ENCODE measurements at places on chromosomes 5 and 9.

DNA sequence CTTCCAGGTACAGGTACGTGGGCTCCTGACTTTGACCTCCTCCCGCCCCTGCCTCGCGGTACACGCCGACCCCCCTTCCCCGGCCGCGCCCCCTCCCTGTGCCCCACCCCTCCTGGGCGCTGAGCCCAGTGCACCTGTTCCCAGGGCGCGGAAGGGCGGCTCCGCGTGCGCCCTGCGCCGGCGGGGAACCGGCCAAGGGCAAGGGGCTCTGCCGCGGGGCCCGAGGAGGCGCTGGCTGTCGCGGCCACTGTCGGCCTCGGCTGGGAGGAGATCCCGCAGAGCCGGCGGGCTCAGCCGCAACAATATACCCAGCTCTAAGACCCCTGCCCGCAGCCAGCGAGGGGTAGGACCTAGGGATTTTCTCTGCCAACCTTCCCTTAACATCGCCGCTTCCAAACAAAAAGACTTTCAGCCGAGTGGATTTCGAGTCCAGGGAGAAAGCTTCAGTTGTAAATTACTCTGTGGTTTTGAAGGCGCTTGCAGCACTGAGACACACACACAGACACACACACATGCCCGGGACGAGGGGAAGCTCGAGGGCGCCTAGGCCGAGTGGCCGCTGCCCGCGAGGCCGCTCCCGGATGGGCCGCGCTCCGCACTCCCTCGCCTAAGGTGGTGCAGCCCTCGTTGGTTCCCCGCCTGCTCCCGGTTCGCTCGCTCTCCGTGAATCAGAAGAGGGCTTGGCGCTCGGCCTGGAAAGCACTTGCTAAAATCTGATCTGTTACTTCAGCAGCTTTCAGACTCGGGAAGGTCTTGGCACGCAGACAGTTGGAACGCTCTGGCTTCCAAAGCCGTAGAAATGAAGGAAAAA, 1.2 kb downstream of the FGF18 start:
- DNase-seq = peak; percentile 53

DNA sequence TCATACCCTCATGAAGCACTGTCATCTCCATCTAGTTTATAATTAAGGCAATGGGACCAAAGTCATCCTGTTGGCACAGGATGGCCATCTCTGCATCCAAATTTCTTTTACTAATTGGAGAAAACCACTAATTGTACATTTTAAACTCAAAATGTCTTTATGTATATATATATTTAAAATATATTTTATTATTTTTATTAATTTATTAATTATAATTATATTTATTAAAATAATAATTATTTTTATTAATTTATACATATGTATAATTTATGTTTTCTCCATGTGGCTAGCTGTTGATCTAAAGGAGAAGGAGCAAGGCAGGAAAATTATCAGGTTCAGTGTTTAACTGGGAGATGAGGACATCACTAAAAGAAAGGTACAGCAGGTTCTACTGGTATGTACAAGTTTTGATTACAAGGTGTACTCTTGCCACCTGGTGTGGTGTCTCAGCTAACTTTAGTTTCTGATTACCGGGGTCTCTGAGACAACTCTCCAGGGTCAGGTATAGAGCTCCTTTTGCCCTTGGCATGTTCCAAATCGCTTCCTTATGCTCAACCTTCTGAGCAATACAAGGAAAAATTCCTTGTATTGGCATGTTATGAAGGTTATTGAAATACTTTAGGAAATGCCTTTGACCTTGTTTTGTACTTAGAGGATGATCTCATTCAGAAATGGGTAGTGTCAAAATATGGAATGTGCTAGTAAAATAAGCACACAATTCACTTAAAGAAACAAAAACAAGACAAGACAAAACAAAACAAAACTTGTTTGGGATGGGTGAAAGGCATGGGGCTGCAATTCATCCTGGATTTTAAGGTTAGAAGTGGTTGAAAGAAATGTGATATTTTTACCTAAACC, 79.6 kb downstream of the GHR start:
- DNase-seq = no peak

GRCh38 chr5:125011419-125011818, 265.0 kb upstream of the ZNF608 start:
- no peak for DNase-seq

- no peak for DNase-seq
Observed at GRCh38 chr9:112548836-112549595, 62.4 kb downstream of the KIAA1958 start.

DNA sequence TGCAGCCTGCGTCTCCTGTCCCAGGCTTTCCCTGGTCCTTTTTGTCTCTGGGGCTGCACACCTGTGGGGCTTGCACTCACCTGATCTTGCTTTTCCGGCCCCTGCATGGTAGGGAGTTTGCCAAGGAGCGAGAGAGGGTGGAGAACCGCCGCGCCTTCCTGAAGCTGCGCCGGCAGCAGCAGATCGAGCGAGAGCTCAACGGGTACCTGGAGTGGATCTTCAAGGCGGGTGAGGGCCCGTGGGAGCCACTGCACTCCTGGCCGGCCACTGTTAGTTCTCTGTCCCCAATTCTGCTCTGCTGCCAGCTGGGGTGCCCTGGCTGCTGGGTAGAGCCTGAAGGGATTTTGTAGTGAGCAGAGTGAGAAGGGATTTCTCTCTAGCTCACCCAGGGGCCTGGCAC, 78.0 kb downstream of the CACNA1B start:
- no peak for DNase-seq

DNA sequence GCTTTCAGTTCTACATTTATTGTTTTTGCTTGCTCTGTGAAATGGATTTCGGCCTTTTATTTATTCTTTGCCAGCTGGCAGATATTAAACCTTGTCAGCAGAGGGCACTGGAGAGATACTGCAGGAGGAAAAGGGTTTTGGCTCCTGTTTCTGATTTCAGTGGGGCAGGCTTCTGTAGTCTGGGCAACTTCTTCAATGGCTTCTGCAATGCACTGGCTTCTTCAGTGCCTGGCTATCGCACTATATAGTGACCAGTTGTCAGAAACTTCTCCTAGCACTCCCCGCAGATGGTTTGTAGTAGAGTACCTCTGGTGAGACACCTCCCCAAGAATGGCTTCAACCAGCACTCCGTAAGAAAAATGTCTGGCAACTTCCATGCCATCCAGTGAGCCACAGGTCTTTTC, 3.2 kb upstream of the NFX1 start:
- DNase-seq = peak; percentile 43

- DNase-seq = peak; percentile 38
Observed at GRCh38 chr9:72856972-72857623, 95.8 kb downstream of the ALDH1A1 start.

- no peak for DNase-seq
Observed at GRCh38 chr5:140329739-140330481, 16.5 kb downstream of the HBEGF start.

DNA sequence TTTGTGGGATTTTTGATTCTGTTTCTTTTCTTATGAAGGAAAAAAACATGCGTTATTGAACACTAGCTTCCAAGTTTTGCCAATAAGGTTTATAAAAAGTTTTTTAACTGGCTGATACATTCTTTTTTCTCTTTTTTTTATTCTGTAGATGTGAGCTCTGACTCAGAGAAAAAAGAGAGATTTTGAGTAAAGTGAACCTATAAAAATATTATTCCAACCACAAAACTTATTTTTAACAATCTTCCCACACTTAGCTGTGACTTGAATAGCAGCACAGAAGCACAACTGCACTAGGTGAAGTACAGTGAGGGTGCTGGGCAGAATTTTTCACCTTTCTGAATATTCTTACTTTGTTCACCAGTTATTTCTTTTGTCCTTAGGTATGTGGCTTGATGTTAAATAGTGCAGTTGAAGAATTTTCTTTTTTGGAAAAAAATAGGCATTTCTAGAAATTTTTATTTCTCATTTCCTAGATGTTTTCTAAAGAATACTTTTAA, 41.6 kb downstream of the CHSY3 start:
- DNase-seq = no peak

GRCh38 chr9:126146254-126147145, 180.1 kb upstream of the MVB12B start:
- DNase-seq = no peak

DNA sequence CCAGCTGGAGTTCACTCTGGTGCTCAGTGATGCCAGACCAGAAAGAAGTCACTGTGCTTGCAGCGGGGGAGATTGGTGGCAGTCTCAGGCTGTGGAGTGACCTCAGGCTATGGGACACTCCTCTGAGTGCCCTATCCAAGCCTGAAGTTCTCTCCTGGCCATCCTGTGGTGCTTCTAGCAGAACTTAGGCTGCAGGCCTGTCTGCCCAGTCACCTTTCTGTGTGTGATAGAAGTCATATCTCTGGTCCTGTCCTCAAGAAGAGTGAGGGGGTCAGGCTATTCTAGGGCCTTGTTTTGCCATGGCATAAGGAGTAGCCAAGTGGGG, 9.3 kb downstream of the PDLIM4 start:
- no peak for DNase-seq

DNA sequence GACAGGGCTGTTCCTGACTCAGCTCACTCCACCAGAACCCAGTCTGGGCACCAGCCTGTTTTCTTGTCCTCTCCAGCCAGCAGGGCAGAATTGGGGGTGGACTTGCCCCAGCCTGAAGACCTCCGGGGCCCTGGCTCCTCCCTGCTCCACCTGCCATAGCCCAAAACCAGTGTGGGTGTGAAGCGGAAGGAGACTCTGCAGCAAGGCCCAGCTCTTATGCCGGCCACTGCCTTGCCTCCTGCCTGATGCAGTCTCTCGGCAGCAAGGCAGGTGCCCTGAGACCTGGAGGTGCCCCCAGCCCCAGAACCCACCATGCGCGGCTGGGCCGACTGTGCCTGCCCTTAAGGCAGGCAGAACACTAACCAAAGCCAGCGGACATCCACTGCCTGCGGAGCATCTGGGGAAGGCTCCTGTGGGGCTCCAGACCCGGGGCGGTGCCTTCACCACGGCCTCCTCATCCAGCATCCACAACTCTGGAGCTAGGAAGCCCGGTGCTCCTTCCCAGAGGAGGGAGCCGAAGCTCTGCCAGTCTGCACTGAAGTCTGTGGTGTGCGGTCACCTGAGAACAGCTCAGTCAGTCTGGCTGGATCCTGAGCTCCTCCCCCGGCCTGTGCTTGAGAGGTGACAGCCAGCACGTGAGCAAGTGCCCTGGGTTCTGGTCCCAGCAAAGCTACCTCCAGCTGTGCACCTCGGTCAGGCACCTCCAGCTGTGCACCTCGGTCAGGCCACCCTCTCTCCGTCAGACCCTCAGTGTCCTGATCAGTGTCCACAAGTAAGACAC, 116.7 kb downstream of the ADAMTS2 start:
- DNase-seq = no peak

- no peak for DNase-seq
Observed at GRCh38 chr9:21695874-21696341, 106.5 kb upstream of the MTAP start.

GRCh38 chr9:135260221-135261180, 173.0 kb downstream of the OLFM1 start:
- no peak for DNase-seq

DNA sequence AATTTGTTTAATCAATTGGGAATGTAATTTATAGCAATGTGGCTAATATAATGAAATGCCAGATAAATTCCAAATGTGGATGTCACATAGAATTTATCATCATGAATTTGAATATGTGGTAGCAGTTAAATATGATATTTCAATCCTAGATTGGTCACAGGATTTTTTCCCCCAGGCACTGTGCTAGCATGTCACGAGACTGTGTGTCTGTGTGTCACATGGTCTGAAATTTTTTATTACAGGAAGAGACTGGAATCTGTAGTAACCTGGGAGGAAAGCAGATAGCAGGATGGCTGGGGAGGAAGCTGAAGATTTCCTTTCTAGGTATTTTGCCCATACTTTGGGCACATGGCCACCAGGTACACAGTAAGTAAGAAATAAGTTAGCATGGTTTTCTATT, 35.4 kb upstream of the MSH3 start:
- DNase-seq = no peak

All from GM04504 (cell line).